Activated CD8-positive, alpha-beta memory T cell treated with anti-CD3 and anti-CD28 coated beads, Interleukin-2, amount 50 U/mL, for 48 hours (primary cell): ENCODE measurements at places on chromosomes 4 and X.

- DNase-seq = no peak
Observed at GRCh38 chr4:87180767-87181166, 39.7 kb downstream of the KLHL8 start.

DNA sequence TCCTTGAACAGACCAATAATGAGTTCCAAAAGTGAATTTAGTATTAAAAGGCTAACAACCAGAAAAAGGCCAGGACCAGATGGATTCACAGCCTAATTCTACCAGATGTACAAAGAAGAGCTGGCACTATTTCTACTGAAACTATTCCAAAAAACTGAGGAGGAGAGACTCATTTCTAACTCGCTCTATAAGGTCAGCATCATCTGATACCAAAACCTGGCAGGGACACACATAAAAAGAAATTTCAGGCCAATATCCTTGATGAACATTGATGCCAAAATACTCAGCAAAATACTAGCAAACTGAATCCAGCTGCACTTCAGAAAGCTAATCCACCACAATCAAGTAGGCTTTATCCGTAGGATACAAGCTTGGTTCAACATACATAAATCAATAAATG lies 35.8 kb upstream of the USP46 start:
- no peak for DNase-seq

GRCh38 chr4:174483792-174484191 lies 38.5 kb downstream of the HPGD start:
- no peak for DNase-seq

DNA sequence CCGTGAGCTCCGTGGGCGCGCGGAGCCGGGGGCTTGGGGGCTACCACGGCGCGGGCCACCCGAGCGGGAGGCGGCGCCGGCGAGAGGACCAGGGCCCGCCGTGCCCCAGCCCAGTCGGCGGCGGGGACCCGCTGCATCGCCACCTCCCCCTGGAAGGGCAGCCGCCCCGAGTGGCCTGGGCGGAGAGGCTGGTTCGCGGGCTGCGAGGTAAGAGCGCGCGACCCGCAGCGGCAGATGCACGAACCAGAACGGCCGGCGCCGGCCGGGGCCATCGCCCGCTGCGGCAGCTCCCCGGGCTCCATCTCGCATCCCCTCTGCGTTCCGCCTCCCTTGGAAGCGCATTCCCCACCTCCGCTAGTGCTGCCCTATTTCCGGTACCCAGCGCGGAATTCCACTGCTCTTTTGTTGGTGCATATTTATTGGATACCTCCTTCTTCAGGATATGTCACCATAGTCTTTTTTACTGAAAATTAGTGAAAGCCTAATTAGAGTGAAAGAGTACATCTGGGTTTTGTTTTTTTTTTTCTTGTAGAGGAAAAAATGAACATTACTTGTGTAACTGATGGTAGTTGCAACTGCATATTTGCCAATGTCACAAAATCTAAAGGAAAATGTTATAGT lies 797 bp downstream of the PKD2 start:
- DNase-seq = peak; percentile 69

DNA sequence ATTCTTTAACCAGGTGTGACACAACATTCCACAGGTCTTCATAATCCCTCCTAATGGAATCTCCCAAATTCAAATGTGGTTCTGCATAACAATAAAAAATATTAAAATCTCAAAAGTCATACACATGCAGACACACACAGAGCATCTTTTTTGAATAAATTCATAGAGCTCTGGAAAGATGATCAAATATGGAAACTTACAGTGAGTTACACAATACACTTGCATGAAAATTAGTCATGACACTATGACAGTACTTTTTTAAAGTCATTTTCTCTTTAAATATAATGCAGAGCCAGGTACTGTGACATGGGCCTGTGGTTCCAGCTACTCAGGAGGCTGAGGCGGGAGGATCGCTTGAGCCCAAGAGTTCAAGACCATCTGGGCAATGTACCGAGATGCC lies 38.9 kb downstream of the DDX60L start:
- DNase-seq = no peak

DNA sequence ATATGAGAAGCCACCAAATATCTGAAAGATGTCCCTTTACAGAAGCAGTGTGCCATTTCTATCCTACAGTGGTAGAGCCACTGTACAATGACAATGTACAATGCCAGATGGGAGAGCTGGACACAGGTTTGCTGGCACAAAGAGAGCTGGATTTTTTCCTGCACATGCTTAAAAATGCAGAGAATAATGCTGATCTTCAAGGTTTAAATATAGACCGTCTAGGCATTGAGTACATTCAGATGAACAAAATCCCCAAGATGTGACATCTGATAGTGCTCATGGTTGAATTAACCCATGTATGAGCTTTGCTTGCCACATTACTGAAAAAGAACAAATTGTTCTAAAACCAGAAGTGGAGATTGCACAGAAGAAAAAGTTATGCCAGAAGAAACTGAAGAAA lies 11.7 kb downstream of the ADGRL3 start:
- no peak for DNase-seq

GRCh38 chr4:4461850-4462249 lies 74.9 kb downstream of the NSG1 start:
- DNase-seq = no peak

DNA sequence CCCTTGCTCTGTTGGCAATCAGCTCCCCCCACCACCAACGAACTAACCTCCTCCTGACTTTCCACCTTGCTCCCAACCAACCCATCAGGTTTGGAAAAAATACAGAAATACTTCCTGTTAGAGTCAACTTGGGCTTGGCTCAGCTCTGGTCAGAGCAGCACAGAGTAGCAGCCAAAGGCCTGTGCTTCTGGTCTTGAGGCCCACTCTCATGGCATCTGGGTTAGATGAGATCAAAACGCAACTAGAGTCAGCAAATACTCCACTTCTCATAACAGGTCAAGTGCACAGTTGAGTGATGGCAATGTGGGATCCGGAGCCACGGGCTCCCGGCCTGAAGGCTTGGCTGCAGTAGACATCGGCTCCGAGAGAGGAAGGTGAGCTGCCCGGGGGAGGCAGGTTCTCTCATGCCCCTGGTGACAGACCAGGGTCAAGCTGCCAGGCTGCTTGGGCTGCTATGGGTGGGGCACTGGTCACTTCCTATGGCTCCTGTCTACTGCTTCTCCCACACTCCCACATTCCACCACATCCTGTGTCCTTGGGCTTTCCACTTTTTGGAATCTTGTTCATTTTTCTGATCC lies 34.8 kb downstream of the ZNF185 start:
- no peak for DNase-seq

DNA sequence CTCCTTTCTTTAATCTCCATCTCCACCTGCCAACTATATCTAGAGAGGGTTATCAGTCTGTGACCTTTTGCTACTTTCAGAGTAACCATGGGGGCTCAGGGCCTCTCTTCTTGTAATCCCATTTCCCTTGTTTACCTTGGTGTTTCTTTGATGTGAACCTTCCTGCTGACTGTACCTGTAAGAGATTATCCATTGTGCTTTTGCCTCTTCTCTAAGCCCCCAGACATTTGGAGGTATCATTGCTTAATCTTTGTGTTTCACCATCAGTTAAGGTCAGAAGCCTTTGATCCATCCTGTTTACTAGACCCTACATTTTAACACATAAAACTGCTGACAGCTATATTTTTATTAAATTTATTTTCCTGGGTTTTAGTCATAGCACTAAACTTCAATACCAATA lies 111.8 kb upstream of the RAP2C start:
- DNase-seq = no peak

DNA sequence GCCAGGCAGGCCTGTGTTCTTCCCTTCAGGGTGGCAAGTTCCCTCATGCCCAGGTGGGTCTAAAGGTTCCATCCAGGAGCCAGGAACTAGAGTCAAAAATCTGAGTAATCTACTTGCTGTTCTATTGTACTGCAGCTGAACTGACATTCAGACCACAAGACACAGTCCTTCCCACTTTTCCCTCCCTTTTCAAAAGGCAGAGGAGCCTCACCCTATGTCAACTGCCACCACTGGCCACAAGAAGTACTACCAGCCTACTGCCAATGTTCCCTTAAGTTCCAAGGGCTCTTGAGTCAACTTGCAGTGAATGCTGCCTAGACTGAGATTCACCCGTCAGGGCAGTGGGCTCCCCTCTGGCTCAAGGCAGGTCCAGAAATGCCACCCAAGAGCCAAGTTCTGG lies 133.5 kb downstream of the FAM47B start:
- no peak for DNase-seq

GRCh38 chr4:146238107-146238506 lies 23.8 kb downstream of the REELD1 start:
- no peak for DNase-seq

- no peak for DNase-seq
Observed at GRCh38 chrX:68234171-68234910, 199.0 kb downstream of the OPHN1 start.

- no peak for DNase-seq
Observed at GRCh38 chrX:26999634-27000033, 463.5 kb downstream of the PPP4R3C start.

DNA sequence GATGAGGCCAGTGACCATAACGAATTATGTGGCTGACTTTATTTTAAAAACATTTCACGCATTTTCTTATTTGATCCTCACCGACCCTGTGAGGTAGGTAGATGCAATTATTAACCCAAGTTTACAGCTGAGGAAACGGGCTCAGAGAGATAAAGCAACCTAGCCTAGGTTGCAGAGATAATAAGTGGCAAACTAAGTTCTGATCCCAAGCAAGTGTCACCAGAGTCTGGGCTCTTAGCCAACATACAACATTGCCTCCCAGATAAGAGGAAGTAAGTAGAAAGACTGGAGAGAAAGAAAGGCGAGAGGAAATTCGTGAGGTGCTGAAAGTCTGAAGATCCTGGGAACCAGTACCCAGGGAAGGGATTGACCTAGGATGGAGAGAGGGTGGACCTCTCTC lies 77.4 kb upstream of the GPR50 start:
- no peak for DNase-seq

- no peak for DNase-seq
Observed at GRCh38 chr4:152594978-152595925, 59.4 kb upstream of the FBXW7 start.

GRCh38 chr4:41006141-41006540 lies 208.2 kb downstream of the APBB2 start:
- no peak for DNase-seq

GRCh38 chr4:8774071-8774470 lies 97.6 kb downstream of the HMX1 start:
- DNase-seq = no peak

DNA sequence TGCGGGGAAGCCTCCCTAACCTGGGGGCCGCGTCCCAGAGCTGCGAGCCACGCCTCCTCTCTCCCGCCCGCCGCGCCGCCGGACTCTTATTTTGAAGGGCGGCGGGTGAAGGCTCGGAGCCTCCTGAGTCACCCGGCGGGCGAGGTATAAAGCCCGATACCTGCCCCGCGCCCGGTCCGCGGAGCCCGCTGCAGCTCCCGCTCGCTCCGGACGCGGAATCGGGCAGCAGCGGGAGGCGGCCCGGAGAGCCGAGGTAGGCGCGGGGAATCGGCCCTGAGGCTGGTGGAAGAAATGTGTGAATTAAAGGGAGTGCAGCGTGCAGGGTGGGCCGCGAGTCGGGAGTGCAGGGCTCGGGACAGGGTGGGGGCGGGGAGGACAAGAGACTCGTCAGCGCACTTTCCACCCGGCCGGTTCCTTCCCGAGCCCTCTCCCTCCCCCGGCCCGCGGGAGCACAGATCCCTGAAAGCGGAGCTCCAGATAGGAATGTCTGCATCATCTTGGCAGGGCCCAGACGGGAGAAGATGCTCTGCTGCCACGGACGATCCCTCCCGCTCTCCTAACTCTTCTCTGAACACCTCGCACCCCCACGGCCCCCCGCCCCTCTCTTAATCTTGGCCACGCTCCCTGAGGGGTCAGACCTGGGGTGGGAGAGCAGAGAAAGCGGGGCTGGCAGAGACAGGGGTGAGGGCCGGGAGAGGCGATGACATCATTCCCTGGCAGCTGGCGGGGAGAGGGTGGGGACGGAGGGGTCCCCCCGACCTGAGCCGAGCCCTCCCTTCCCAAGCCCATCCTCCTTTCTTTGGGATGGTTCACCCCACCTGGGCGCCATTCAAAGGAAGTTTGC lies 177.9 kb downstream of the CBR4 start:
- DNase-seq = peak; percentile 81

GRCh38 chr4:7607156-7607910 lies 172.6 kb upstream of the PSAPL1 start:
- no peak for DNase-seq

GRCh38 chr4:6307891-6308290 lies 38.2 kb downstream of the WFS1 start:
- no peak for DNase-seq

DNA sequence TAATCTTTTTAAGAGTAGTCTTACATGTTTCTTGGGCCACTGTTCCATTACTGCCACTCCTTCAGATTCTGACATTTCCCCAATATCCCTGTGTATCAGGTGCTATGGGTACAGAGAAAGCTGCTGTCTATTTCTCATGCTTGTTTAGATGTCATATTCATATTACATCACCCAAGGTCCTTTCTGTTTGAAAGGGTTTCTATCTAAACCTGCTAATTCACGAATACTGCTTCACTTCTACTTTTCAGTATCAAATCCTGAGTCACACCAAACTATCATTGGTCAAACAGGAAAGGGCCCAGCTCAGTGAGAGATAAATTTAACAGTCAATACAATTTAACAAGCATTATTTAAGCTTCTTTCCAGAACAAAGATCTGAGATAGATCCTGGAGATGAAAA lies 241.4 kb downstream of the UGT8 start:
- DNase-seq = no peak

GRCh38 chr4:126354784-126355183 lies 1040.0 kb downstream of the FAT4 start:
- DNase-seq = no peak

- DNase-seq = no peak
Observed at GRCh38 chrX:2401201-2401589, 99.6 kb downstream of the DHRSX start.

DNA sequence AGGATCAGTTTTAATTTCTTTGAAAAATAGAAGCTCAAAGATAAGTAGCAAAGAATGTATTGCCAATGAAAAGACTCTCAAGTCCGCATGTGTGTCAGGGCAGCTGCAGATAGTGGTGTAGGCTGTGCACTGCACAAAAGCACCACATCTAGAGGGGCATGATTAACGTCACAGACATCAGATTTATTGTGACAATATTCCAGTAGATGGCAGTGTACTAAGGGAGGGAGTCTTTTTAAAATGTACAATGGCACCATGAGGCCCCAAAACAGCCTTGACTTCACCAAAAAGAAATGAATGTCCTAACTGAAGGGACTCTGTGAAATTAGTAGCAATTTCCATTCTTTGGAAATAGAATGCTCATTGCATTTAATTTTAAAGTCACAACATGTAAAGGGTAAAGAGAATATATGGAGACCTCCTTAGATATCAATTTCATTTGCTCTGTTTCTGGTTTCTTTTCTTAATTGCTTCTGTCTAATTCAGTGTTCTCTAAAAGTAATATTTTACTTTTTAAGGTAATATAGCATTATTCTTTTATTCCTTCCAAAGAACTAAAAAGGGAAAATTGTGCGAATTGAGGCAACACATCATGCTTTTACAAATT lies 98.4 kb downstream of the ZNF827 start:
- DNase-seq = no peak

GRCh38 chrX:46376246-46376885 lies 168.9 kb downstream of the ZNF674 start:
- DNase-seq = no peak

DNA sequence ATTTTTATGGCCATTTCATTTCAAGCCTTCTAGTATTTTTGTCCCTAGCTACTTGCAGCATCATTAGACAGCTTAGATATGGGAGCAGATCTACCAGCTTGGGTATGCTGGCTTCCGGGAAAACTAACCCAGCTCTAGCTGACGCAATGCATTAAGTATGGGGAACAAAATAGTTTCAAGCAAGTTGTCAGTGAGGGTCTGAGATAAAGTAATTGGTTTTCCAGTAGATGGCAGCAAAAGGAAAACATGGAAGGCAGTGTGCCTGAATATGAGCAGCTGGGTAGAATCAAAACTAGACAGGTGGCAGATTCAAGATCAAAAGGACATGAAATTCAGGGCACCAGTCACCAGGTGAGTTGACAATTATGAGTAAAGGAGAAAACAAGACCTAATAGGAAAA lies 340.9 kb upstream of the CTSO start:
- DNase-seq = no peak
